A549 (cell line): ENCODE measurements at places on chromosomes 7 and 10. TPM values are rescaled to one million over a fixed set of nuclear protein-coding genes. Genes with fewer than 3 reads are reported as not detected.

GRCh38 chr7:68562323-68562899 is 1035.9 kb upstream of the AUTS2 start:
- no peak for DNase-seq

DNA sequence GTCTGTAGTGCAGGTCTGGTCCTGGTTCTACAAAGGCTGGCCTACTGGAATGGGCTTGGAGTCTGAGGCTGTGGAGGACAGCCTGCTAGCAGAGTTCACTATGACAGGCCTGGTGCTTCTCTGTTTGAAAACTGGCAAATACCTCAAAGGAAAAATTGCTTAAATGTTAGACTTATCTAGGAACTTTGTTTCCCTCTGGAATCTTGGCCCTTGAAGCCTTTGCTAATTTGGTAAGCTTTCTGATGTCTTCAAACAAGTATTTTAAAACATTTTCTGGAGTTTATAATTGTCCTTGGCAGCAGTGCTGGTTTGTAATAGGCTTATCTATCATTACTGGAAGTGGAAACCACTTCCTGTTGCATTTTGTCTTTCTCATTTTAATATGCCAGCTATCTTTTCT is 139.7 kb downstream of the TMEM26 start:
- DNase-seq, result no peak

DNA sequence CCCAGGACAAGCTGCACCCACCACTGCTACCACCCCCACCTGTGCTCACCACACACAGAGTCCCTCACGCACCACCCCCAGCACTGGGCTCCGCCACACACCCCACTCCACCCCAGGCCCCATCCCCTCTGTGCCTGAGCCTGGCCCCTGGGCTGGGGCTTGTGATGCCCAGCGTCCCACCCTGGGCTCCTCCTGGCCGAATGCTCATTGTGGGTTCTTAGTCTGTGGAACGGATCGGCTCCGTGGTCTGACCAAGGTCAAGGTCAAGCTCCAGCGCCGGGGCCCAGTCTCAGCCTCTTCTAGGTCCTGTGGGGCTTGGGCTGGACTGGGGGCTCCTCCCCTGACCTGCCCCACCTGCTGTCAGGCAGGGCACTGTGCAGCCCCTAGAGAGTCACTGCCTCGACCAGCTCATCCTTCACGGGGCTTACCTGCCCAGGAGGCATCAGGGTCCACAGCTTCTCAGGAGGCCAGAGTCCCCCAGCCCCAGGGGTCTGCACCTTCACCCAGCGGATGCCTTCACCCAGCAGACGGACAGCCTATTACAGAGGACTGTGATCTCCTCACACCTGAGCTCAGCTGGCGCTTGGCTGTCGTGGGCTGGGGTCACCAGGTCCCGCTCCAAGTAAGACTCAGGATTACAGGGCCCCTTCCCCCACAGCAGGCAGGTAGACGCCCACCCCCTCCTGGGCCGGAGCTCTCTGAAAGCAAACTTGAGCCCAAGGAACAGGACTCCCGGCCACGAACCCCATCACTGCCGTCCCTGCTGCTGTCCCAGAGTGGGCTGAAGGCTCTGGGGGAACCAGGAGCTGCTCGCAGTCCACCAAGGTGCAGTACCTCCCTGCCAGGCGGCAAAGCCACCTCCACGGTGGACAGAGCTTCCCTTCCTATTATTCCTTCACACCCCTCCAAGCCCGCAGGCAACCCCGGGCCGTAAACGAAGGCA is 15.3 kb upstream of the UTF1 start:
- no peak for DNase-seq

GRCh38 chr10:66767707-66768106 is 158.1 kb upstream of the LRRTM3 start:
- no peak for DNase-seq

DNA sequence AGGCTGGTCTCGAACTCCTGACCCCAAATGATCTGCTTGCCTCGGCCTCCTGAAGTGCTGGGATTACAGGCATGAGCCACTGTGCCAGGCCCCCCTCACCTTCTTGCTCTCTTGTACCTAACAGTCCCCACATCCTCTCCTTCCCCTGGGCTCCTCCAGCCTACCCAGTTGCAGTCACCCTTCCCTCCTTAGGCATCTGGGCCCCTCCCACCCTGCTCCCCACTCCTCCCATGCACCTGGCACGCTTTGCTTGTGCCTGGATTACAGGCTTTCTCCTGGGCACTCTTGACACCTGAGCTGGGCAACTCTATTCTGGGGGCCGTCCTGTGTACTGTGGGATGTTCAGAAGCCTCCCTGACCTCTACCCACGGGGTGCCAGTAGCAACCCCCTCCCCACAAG is 3.0 kb downstream of the CLDN15 start:
- DNase-seq, result no peak

DNA sequence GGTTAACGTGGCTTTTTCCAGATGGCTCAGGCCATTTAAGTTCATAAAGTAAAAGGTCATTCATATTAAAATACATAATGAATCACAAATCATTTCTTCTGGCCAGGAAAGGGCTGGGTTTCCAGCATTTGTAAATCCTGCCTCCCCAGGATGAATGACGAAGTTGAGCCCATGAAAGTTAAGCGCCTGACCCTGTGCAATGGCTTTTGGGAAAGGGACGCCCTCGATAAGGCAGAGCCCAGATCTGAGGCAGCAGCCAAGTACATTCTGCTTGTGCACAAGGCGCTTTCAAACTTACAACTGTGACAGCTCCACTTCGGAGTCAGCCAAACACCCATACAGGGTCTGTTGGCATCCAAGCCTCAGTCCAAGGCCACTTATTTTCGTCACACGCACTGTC is 2.8 kb downstream of the GIMAP6 start:
- DNase-seq, result no peak

- DNase-seq, result peak; percentile 22
These were observed 35.4 kb upstream of the ZNF107 start for GRCh38 chr7:64630496-64630895.

DNA sequence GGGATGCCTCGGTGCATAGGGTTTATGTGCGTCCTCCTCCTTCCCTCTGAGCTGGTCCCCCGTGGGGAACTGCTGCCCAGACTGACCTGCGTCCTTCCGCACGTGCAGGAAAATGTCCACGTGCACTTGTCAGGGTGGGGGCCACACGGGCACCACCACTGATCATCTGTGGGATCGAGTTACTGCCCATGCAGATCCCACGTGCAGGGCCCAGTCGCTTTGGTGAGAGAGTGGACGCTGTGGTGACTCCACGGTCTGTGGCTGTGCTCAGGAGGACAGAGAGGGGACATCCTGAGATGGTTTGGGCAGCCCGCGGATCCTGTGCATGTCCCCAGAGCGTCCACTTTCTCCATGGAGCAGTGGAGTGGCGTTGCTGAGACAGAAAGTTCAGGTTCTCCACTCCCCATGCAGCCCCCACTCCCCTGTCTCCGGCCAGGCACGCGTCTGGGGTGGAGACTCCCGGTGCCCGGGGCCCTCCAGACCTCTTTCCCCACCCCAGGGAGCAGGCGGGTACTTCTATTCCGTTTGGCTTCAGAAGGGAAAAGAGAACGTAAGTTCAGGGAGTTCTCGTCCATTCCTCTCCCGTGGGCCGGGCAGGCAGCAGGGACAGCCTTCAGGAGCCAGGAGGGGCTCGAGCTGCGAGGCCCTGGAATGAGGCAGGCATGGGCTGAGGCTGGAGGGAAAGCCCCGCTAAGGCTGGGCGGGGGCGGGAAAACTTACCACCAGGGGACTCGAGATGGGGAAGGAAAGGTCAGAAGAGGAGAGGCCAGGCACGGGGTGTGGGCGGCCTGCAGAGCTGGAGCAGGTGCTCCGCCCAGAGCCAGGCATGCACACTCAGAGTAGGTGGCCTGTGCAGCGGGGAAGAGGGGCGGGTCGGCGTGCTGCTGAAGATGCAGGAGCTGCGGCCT is 59.9 kb downstream of the EGFR start:
- no peak for DNase-seq

GRCh38 chr7:36083626-36084380 is 69.3 kb upstream of the EEPD1 start:
- DNase-seq, result no peak

DNA sequence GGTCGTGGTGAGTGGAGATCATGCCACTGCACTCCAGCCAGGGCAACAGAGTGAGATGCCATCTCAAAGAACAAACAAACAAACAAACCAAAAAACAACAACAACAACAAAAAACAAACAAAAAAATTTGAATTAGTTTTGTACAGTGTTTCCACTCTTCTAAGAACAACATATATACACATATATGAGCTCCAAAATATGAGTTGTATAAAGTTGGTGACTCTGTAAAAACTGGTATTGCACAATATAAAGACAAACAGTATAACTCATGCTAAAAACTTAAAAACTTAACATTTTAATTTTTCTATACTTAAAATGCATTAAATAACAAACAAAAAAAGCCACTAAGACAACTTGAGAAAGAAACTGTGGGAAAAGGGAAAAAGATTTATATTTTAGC is 46.0 kb downstream of the AKR1B15 start:
- no peak for DNase-seq

DNA sequence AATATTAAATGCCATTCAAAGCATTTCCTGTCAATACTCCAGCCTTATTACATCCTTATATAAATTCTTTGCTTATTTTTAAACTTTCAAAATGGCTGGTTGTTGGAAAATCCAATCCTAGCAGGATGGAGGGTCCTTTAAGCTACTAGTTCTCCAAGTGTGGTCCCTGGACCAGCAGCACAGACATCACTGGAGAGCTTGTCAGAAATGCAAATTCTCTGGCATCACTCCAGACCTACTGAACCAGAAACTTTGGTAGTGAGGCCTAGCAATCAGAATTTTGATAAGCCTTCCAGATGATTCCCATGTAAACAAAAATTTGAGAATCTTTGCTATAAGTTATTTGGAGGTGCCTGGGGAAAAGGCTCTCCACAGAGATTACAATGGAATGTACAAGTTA is 43.8 kb downstream of the CALCR start:
- DNase-seq, result no peak

DNA sequence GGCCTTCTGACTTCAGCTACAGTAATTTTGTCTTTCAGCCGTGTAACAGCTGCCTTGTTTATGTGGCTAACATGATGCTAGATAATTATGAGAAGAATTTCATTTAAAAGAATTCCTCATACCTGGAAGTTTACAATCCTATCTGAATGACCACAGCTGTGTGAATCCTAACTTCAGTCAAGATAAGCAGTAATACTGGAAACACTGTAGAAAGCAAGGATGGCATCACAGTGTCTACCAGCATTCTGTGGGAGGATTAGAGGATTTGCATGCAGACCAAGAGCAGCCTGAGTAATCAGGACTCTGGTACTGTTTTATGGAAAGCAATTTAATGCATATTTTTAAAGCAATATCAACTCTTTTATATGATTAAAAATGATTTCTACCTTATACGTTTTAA is 282.4 kb downstream of the EXOC4 start:
- DNase-seq, result no peak

- no peak for DNase-seq
These were observed 398.9 kb upstream of the GALNT17 start for GRCh38 chr7:70733090-70733489.

GRCh38 chr10:33201971-33202370 is 132.5 kb downstream of the NRP1 start:
- no peak for DNase-seq

DNA sequence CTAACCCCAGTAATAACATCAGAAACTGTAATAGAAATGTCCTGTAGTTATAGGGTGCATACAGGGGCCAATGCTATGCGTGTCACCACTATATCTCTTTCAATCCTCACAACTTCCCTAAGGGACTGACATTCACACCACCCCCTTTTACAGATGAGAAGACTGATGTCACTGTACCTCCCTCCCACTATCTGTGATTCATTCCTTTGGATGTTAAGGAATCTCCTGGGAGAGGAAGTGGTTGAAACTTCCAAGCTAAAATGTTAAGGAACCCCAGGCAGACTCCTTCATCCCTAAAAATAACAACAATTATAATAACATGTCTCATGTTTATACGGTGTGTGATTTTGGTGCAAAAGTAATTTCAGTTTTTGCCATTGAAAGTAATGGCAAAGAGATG is 5.4 kb downstream of the COL13A1 start:
- peak; percentile 40 for DNase-seq

DNA sequence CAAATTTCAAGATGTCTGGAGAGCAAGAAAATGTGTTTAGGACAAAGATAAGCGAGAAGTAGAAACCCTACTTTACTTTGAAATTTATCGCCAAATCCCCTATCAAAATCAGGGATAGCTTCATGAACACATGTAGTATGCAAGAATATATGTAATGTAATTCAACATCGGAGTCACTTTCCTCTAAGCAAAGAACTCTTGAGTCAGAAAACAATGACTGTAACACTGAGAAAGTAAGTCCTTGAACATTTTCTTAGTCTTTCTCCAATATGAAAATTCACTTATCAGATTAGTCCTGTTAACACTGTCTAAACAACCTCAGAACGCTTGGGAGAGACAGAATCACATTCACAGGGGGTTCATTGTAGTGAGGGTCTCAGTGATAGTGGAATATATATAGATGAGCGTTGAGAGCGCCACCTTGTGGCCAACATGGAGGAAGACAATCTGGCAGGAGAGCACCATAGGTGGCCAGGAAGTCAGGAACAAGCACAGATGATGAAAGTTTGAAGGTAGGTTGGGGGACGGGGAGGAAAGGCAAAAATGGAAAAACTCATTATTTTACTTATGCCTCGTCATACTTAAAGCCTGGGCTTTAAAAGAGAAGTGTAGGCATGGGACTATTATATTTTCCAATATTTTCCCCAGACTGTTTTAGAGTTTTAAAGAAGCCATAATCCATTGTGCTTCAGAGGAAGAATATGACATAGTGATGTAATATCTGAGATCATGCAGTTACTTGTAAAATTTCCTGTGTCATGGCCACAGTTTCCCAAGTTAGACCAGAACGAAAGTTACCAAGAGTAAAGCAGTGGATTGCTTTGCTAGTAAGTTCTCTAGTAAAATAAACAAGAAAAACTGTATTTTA is 115.5 kb upstream of the GNAI1 start:
- peak; percentile 59 for DNase-seq

GRCh38 chr10:29598851-29599311 is 35.9 kb downstream of the SVIL start:
- no peak for DNase-seq

GRCh38 chr10:76242956-76243355 is 811.5 kb downstream of the LRMDA start:
- no peak for DNase-seq

Gene PWWP2B
- polyA plus RNA-seq, result 6.6 to 7.3 TPM (median 7.0 TPM) in 3 replicates

Gene PLAC9
- not detected in 3 replicates for polyA plus RNA-seq

Gene FKBP9
- 106 to 123 TPM (median 112 TPM) in 3 replicates for polyA plus RNA-seq

Gene AGR3
- not detected in 3 replicates for polyA plus RNA-seq

Gene ATG9B
- 0.17 to 0.23 TPM (median 0.21 TPM) in 3 replicates for polyA plus RNA-seq

Gene CYP2C8
- not detected in 3 replicates for polyA plus RNA-seq

Gene SLC29A3
- polyA plus RNA-seq, result 9.9 to 11.4 TPM (median 10.2 TPM) in 3 replicates

Gene C10orf67
- polyA plus RNA-seq, result 0.05 to 0.12 TPM (median 0.06 TPM) in 3 replicates

Gene NEUROD6
- not detected in 3 replicates for polyA plus RNA-seq

Gene DENND11
- 7.1 to 7.6 TPM (median 7.5 TPM) in 3 replicates for polyA plus RNA-seq

Gene IRF5
- polyA plus RNA-seq, result 6.1 to 9.7 TPM (median 8.7 TPM) in 3 replicates

Gene TMEM176A
- not detected in 3 replicates for polyA plus RNA-seq
